ENCODE measurements at places on chromosomes 4 and X.
A peak's percentile ranks its signal among the peaks of the same experiment; 100 is the strongest.

GRCh38 chrX:21883258-21883657 is 27.5 kb downstream of the YY2 start:
- DNase-seq, result no peak

- DNase-seq, result no peak
Measured at GRCh38 chrX:115573185-115573584, 12.2 kb downstream of the PLS3 start.

GRCh38 chr4:81465406-81466340 is 6.0 kb downstream of the RASGEF1B start:
- DNase-seq, result no peak

DNA sequence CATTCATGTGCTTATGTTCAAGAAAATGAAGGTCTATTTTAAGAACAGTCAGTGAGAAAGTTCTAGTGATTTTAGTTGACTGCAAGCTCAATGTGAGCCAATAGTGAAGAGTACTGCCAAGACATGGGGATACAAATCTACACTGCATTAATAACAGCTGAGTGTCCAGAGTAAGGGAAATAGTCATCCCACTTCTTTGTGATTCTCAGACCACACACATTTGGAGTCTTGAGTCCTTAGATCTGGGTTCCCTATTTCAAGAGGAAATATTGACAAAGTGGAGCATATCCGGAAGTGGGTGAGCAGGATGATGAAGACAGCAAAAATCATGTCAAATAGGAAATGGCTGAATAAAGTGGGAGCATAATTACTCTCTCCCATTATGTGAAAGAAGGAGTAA is 171.1 kb downstream of the LARP7 start:
- no peak for DNase-seq

GRCh38 chr4:161186012-161186411 is 977.8 kb downstream of the FSTL5 start:
- no peak for DNase-seq

GRCh38 chrX:64975989-64976672 is at the start of gene ZC4H2:
TSS of gene ZC4H2 (minus strand) at chrX:64976450. CDS start at chrX:64976377, 73 bp downstream.
- DNase-seq, result peak; percentile 45

GRCh38 chr4:128358913-128359279 is 71.3 kb upstream of the PGRMC2 start:
- DNase-seq, result no peak

- no peak for DNase-seq
Measured at GRCh38 chrX:22109442-22109841, 77.3 kb downstream of the PHEX start.

GRCh38 chrX:39725928-39726619 is 371.7 kb downstream of the BCOR start:
- no peak for DNase-seq

DNA sequence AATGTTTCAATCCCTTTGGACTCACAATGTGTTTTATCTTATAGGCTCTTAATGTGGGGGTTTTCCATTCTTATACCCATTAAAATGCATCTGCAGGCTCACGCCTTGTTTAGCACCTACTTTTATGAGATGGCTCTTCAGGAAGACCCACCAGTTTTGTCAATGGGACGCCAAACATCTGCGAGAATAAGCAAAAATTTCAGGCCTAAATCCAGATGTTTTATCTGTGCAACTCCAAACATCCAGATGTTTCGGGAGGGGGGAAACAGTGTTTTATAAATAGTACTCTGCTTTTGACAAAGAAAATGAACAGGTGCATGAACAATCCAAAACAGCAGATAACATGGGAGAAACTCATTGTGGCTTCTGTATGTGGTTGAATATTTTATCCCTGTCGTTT is 342.8 kb downstream of the DHX15 start:
- DNase-seq, result no peak

DNA sequence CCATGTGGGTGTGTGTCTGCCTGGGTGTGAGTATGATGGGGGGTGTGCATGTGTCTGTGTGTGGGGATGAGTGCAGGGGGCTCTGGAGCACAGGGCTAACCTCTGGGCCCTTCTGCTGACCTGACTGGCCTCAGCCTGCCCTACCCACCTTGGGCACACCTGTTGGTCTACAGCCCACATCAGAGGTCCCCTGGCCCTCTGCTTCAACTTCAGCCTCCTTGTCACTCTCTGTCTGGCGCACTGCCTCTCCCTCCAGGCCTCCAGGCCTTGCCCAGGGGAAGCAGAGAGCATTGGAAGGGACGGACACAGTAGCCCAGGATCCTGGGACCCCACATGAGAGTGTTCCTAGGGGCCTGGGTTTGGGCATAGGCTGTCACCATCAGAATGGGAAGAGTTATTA is 115.4 kb downstream of the EFNB1 start:
- DNase-seq, result no peak

DNA sequence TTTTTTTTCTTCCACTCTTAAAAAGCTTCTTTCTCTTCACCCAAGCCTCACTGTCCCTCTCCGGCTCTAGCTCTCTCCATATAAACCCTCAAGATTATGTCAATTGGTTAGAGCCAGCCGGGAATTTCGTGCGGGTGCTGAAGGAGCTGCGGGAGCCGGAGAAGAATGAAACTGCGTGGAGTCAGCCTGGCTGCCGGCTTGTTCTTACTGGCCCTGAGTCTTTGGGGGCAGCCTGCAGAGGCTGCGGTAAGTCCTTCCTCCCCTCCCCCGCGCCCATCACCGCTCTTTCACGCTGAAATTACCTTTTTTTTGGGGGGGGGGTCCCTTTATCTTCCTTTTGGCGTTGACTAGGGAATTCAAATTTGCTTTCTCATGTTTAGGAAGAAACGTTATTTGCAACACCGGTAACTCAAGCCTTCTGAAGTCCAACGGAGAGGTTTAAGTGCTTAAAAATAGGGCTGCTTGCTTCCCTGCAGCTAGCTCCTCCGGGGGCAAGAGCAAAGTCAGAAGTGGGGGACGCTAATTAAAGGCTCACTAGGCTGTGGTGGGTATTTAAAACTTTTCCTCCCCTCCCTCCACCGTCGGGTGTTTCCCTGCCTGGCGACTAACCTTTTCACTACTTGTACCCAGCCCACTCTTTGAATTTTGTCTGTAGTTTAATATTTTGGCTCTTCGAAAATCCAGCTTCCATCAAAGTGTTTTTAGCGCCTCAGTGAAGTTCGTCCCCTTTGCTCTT is 491 bp downstream of the COL4A5 start:
- DNase-seq, result no peak

DNA sequence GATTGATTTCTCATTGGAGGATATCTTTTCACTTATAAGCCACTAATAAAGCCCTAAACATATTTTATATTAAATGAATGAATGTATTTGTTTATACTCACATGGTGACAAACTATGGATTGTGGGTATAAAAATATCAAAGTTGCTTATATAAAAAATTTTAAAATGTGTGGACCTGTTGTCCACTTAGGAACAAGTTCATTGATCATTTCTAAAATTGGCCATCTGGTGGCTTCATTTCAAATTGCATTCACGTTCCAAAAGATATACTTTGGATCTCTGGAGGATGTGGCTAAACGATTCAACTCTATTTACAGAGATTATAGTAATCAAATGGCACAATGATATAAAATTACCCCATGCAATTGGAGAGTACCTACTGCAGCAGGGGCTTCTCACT is 32.5 kb downstream of the FSTL5 start:
- DNase-seq, result no peak

DNA sequence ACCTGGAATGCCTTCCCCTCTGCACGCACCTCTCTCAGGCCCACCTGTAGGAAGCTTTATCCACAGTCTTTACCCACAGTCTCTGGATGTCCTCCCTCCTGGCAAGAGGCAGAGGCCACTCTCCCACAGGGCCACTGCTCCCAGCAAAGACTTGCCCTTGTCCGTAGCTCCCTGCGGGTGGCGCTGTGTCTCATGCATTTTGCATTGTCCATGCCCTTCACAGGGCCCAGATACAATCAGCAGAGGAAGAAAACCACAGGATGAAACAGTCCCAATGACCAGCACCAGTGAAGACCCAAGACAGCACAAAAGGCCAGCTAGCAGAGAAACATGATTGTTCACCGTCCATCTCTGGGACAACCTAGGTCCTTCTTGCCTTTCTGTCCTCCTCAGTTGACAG is 2.1 kb upstream of the NSG1 start:
- no peak for DNase-seq

- DNase-seq, result no peak
Measured at GRCh38 chr4:47662975-47663374, 174.9 kb downstream of the CORIN start.

DNA sequence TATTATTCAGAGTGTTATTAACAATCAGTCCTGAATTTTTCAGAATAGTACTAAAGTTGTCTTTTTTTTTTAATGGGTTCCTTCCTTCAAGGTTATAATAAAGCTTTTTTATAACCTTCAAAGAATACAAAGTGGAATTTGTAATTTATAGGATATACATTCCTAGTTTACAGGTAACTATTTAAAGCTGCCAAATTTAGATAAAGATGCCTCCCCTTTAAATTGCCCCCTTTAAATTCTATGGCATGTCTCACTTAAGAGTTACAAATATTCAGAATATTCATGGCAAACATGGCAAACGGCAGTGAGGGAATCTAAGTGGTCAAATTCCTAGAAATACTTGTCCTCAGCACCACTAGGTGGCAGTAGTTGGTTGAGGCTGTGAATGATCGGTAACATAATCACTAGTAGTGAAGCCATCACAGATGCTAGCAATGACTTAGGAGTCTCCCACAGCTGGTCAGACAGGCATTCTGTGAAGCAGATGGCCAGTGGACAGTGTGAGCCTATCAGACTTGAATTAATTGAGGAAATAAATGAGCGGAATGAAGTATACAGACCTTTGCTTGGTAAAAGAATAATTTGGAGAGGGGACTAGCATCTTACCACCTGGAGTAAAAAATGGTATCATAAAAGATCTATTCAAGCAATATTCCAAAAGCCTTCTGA is 86.4 kb downstream of the CBR4 start:
- no peak for DNase-seq

DNA sequence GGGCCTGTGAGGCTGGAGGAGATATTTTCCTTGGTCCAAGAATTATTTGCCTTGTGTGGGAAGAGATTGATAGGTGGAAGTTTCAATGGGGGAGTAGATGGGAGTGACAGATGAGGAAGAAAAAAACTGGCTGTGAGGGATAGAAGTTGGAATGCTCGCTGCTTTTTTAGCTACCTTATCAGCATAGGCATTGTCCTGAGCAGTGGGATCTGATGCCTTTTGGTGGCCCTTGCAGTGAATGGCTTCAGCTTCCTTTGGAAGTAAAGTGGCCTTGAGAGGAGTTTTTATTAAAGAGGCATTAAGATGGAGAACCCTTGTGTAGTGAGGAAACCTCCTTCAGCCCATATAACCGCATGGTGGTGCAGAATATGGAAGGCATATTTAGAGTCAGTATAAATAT is 16.0 kb downstream of the KLKB1 start:
- no peak for DNase-seq

GRCh38 chr4:121898150-121898549 is 27.9 kb upstream of the BBS7 start:
- DNase-seq, result no peak

GRCh38 chr4:175263537-175263936 is 345.4 kb downstream of the ADAM29 start:
- DNase-seq, result no peak

- DNase-seq, result no peak
Measured at GRCh38 chrX:68648960-68649359, 1.5 kb downstream of the STARD8 start.

- DNase-seq, result no peak
Measured at GRCh38 chr4:52577624-52577962, 81.5 kb downstream of the USP46 start.

DNA sequence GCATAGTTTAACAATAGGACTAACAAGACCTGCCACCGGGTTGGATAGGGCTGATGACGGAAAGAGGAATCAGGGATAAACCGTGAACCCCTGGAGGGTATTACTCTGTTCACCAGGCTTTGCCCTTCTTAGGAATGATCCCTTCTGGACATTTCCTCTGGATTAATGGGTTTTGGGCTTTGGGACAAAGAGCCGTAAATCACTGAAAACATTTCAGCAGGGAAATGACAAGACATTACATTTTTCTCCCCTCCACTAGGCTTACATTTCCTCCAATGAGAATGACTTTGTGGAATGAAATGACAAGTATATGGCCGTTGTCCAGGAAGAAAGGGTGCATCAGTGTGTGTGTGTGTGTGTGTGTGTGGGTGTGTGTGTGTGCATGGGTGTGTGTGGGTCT is 25.9 kb upstream of the RBPJ start:
- DNase-seq, result no peak

DNA sequence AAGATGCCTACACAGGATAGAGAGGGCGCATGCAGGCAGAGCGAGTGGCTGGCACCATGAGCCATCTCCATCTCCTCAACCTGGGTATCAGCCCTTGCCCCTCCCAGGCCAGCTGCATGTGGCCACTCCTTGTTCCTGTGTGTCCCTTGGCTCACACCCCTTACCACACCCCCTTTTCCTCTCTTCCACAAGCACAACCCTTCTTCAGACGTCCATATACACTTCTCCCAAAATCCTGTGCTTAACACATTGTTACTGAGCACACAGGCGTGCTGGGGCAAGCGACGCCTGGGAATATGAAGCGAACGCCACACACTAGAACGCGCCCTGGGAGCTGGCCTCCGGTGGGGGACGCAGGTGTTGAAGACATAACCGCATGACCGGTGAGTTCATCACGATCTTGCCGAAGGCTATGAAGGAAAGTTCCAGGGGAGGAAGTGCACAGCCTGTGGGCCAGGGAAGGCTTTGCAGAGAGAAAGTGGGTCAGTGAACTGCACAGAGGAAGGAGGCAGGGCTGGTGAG is 19.1 kb upstream of the KIAA0232 start:
- no peak for DNase-seq

DNA sequence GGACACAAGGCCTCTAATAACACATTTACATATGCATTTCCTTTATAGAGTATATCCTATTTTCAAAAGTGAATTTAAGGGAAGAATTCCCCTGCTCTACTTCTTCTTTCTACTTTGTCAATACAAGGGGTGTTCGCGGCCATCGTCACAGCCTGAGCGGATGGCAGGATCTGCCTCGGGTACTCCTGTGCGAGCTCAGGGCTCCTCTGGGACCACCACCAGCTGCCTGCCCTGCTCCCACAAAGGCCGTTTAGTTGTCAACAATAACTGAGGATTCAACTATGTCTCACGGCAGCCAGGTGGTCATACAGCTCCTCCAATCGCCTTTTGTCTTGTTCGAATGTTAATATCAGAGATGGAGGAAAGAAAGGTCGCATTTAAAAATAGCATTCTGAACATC is 228.2 kb upstream of the TENM3 start:
- no peak for DNase-seq

DNA sequence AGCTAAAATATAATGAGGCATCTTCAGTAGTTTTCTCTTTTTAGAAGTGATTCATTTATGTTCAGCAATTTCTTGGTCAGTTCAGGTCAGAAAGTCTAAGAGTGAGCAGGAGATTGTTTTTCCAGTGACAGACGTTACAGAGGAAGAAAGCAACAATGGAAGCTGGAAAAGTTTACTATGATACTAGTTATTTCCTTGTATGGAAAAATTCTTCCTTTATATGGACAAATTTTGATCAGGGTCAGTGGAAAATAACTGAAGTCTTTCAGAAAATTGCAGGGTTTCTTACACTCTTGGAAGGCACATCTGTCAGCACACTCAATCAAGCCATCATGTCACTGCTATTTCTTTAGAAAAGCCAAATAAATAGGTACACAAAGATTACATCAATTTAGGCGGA is 1120.7 kb downstream of the FAT4 start:
- no peak for DNase-seq

GRCh38 chr4:5863461-5864113 is 29.3 kb downstream of the CRMP1 start:
- no peak for DNase-seq

Measured in stimulated activated CD8-positive, alpha-beta memory T cell treated with anti-CD3 and anti-CD28 coated beads, Interleukin-7, amount 100 ng/mL, for 4 hours (primary cell).